ENCODE measurements at places on chromosomes 1 and 21. TPM values are rescaled to one million over a fixed set of nuclear protein-coding genes. Genes with fewer than 3 reads are reported as not detected.

The MTARC1 gene
- total RNA-seq: 40.5 TPM

The AMY1B gene
- not detected for total RNA-seq

The LENEP gene
- total RNA-seq: 0.84 TPM

GRCh38 chr1:201609661-201610318, 70.9 kb downstream of the NAV1 start:
- no peaks in the 10 kb centered on the region for H3K4me1 ChIP-seq
- no peak overlapping the region for H3K4me3 ChIP-seq
- no peak overlapping the region for H3K27ac ChIP-seq
- H3K36me3 ChIP-seq: no peaks in the 10 kb centered on the region
- no peak for DNase-seq

DNA sequence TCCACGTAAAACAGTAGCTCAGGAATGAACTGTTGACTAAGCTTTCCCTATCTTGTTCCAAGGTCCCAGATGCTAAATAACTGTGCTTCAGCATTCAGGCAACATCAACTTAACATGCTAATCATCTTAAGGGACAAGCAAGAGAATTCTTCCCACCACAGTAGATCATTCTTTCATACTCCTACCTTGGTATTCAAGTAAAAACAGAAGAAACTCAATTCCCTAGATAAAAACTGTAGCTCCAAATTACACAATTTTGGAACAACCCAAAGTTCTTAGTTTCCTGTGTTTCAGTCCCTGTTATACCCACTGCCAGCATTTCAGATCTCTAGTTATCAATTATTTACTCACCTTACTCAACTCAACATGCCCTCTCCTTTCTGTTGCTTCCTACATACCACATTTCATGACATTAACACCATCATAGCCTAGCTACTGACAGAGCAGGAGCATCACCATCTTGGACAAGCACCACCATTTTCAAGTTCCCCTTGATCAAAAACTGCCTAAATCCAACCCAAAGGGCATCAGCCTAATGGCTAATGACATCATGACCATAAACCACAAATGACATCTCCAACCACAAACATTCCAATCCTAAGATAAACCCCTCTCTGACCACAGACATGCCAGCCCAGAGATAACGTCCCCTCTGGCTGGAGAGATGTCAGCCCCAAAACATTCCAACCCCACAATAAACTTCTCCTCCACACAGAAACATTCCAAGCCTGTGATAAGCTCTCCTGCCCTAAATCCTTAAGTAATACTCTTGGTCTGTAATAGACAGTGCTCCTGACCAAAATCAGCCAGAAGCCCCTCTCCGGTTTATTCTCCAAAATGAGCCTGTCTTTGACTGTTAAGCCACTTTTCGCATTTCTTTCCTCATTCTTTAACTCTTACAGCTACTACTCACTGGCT, 191.2 kb downstream of the RERE start:
- no peak for DNase-seq
- H3K27me3 ChIP-seq: no peaks in the 10 kb centered on the region
- peaks cover 4% of the 10 kb centered on the region for H3K36me3 ChIP-seq
- H3K4me3 ChIP-seq: peak overlapping the region; percentile 9
- H3K4me1 ChIP-seq: peaks cover 76% of the 10 kb centered on the region

DNA sequence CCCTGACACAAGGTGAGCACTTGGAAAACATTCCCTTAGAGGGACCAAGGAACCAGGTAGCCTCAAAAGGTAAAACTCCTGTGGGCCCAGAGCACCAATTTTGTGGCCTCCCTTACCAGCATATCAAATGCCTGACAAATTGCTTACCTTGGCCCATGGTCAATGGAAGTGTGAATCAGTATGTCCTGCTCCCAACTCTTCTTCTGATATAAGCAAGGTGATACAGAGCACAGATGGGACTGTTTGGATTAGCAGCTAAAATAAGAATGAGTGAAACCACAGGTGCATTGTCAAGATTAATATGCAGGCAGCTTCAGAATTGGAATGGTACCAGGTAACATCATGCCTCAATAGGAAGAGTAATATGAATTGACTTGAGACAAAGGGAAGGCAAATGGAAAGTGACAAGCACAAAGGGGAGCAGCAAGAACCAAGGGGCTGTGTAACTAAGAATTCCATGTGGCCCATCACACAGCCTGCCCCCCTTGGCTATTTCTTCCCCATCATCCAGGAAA, 156.8 kb upstream of the KCND3 start:
- H3K27ac ChIP-seq: no peak overlapping the region
- H3K4me1 ChIP-seq: no peaks in the 10 kb centered on the region

All from progenitor cell of endocrine pancreas (in vitro differentiated cells).